ENCODE measurements at places on chromosomes 16 and 17.

DNA sequence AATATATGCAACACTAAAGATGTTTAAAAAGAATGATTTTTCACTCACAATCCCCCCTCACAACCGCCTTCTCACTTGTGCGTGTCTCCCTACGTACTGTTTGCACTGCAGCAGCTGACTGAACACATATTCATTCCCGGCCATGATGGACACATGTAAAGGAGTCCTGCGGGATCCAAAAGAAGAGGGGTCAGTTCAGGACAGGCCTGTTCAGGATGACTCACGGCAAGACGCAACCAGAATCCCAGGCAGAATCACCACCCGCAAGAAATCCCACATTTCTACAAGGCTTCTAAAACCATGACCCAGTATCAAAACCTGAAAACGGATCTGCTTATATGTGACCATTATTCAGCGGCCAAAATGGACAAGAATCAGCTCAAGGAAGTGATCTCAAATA, 52.3 kb downstream of the CYB5D2 start:
- DNase-seq = no peak

GRCh38 chr16:82947698-82948097, 320.9 kb downstream of the CDH13 start:
- no peak for DNase-seq

- DNase-seq = no peak
These were observed 6.0 kb downstream of the TMEM106A start for GRCh38 chr17:43217614-43218087.

DNA sequence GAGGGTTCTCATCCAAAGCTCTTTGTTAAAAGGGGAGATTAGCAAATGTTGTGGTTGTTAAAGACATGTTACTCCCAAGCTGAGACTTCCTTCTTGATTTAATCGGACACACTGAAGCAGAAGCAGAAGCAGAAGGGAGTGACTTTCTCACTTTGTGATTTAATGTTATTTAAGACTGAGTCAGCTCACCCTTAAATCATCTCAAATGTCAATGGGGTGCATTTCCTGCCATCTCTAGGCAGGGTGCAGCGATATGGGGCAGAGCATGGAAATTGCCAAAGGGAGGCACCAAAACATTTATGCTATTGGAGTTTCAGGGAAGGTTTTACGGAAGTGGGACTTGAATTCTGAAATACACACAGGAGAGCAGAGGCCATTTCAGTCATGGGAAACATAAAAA, 283.6 kb downstream of the ABCC12 start:
- no peak for DNase-seq

All from suppressor macrophage treated with lipopolysaccharide for 4 hours (primary cell).